Hepatocyte (in vitro differentiated cells): ENCODE measurements at places on chromosomes 7 and 10. TPM values are rescaled to one million over a fixed set of nuclear protein-coding genes. Genes with fewer than 3 reads are reported as not detected.

Gene SPDYE8
- total RNA-seq, result 0.07 TPM in 1 of 2 replicates, not detected in the other

Gene SLC16A9
- 3.8 and 4.7 TPM in 2 replicates for total RNA-seq

Gene CCDC172
- total RNA-seq, result not detected in 2 replicates

DNA sequence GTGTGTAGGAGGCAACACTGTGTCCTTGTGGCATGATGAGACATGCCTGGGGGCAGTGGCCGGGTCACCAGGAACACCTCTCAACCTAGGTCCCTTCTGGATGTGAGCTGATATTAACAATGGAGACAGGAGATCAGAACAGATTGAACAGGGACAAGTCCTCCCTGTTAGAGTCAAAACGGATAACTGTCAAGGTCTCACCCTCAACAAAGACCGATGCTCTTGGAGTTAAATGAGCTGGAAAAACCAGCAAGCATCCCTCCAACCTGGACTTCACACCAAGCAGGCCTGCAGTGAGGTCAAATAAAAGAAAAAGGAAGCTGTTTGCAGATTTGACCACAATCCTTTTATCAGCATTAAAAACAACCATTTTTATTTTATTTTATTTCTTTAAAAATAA lies 49.0 kb downstream of the SLIT1 start:
- no peak overlapping the region for H3K27ac ChIP-seq
- H3K36me3 ChIP-seq, result no peaks in the 10 kb centered on the region
- H3K4me3 ChIP-seq, result no peak overlapping the region
- H3K27me3 ChIP-seq, result peaks cover 15% of the 10 kb centered on the region
- no peak for DNase-seq

DNA sequence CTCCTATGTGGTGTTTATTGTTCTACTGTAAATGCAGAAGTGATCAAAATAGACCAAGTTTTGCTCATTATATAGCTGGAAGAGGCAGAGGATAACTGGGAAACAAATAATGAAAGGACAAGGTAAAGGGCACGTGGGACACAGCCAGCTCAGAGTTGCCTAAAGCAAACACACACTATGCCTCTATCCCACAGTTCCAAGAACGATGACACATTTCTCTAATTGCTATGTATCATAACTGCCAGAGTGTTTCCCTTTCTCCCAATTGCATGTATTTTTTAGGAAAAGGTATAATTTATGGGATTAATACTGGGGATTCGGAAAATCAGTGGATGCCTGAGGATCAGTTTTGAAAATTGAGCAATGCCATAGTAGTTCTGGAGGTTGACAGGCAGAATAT lies 49.0 kb downstream of the CCDC71L start:
- H3K36me3 ChIP-seq, result no peaks in the 10 kb centered on the region
- H3K4me1 ChIP-seq, result peaks cover 28% of the 10 kb centered on the region
- H3K27ac ChIP-seq, result peak overlapping the region; percentile 21
- H3K27me3 ChIP-seq, result no peaks in the 10 kb centered on the region
- DNase-seq, result peak; percentile 18
- no peak overlapping the region for H3K4me3 ChIP-seq

GRCh38 chr10:106392778-106393177 lies 771.7 kb downstream of the SORCS1 start:
- H3K4me1 ChIP-seq, result no peaks in the 10 kb centered on the region
- H3K36me3 ChIP-seq, result no peaks in the 10 kb centered on the region
- H3K27ac ChIP-seq, result no peak overlapping the region
- no peaks in the 10 kb centered on the region for H3K27me3 ChIP-seq
- no peak for DNase-seq

DNA sequence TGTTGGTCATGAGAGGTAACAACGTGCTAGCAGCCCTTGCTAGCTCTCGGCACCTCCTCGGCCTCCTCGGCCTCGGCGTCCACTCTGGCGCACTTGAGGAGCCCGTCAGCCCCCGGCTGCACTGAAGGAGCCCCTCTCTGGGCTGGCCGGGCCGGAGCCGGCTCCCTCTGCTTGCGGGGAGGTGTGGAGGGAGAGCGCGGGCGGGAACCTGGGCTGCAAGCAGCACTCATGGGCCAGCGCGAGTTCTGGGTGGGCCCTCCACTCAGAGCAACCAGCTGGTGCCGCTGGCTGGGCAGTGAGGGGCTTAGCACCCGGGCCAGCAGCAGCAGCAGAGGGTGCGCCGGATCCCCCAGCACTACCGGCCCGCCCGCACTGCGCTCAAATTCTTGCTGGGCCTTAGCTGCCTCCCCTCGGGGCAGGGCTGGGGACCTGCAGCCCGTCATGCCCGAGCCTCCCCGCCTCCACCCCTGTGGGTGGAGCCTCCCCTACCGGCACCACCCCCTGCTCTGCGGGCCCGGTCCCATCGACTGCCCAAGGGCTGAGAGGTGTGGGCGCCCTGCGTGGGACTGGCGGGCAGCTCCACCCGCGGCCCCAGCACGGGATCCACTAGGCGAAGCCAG lies 96.1 kb downstream of the PAXIP1 start:
- no peak for DNase-seq
- H3K36me3 ChIP-seq, result no peaks in the 10 kb centered on the region
- no peaks in the 10 kb centered on the region for H3K27me3 ChIP-seq
- no peaks in the 10 kb centered on the region for H3K4me1 ChIP-seq
- no peak overlapping the region for H3K27ac ChIP-seq
- H3K4me3 ChIP-seq, result no peak overlapping the region

DNA sequence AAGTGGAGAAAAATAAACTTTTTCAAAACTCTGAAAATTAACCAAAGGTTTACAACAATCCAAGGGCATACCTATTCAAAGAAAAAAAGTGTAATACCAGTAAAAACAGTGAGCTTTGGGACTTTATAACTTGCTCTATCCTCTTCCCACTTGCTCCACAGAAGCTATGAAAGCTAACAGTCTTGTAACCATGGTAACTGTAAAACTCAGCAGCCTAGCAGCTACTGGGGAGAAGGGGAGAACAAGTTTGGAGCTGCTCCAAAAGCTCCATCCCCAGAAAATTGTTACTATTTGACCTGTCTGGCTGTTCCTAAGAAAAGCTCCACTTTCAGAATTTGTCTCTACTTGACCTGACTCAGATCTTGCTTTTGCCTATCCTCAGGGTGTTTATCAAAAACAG lies 191.5 kb downstream of the OTUD1 start:
- no peaks in the 10 kb centered on the region for H3K36me3 ChIP-seq
- peaks cover 5% of the 10 kb centered on the region for H3K27me3 ChIP-seq
- no peak overlapping the region for H3K4me3 ChIP-seq
- H3K27ac ChIP-seq, result no peak overlapping the region

DNA sequence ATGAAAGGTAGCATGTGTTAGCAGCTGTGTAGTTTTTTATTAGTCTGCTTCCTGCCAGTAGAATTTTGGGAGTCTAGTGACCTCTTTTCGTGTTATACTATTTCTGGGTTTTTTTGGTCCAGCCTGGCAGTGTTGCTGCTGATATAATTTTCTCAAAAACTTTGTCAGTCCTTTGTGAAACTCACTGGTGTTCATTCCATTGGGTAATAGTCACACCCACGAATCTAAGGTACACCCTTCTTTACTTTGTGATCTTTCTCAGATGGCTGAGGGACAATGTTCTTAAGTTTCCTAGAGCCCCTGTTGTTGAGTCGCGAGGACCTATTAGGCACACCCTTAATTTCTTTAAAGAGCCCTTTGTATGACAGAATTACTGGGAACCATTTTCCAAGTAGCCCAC lies 52.3 kb downstream of the TPST1 start:
- no peaks in the 10 kb centered on the region for H3K4me1 ChIP-seq
- H3K27ac ChIP-seq, result peak overlapping the region; percentile 66
- no peak overlapping the region for H3K4me3 ChIP-seq
- DNase-seq, result no peak
- H3K27me3 ChIP-seq, result no peaks in the 10 kb centered on the region

GRCh38 chr10:96789571-96790108 lies 42.5 kb upstream of the LCOR start:
- no peak overlapping the region for H3K27ac ChIP-seq
- H3K36me3 ChIP-seq, result no peaks in the 10 kb centered on the region
- H3K4me1 ChIP-seq, result no peaks in the 10 kb centered on the region
- no peak overlapping the region for H3K4me3 ChIP-seq
- DNase-seq, result no peak
- no peaks in the 10 kb centered on the region for H3K27me3 ChIP-seq

DNA sequence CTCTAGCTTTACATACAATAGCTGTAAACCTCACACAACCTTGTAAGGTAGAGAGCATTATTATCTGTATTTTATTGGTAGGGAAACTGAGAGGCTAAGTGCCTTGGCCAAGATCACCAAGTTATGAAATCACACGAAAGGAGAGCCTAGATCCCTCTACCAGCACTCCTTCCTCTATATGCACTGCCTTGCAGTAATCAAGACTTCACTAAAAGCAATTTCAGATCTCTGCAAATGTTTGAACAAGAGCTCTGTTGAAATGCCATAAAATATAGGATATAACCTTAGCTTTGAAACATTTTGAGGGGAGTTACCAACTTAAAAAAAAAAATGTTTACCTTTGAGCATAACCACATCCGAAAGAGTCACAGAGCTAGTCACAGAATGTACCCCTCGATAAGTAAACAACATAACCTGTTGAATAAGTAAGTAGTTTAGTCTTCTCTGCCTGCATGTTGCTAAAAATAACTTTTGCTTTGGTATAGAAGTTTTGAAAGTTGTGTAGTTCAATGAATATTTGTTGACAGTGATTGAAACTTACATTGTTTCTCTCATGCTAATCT lies 709.4 kb downstream of the AUTS2 start:
- H3K4me1 ChIP-seq, result peaks cover 11% of the 10 kb centered on the region
- H3K27me3 ChIP-seq, result no peaks in the 10 kb centered on the region
- no peaks in the 10 kb centered on the region for H3K36me3 ChIP-seq
- no peak overlapping the region for H3K4me3 ChIP-seq
- no peak for DNase-seq
- H3K27ac ChIP-seq, result peak overlapping the region; percentile 39
